ENCODE measurements at places on chromosomes 4 and X.

DNA sequence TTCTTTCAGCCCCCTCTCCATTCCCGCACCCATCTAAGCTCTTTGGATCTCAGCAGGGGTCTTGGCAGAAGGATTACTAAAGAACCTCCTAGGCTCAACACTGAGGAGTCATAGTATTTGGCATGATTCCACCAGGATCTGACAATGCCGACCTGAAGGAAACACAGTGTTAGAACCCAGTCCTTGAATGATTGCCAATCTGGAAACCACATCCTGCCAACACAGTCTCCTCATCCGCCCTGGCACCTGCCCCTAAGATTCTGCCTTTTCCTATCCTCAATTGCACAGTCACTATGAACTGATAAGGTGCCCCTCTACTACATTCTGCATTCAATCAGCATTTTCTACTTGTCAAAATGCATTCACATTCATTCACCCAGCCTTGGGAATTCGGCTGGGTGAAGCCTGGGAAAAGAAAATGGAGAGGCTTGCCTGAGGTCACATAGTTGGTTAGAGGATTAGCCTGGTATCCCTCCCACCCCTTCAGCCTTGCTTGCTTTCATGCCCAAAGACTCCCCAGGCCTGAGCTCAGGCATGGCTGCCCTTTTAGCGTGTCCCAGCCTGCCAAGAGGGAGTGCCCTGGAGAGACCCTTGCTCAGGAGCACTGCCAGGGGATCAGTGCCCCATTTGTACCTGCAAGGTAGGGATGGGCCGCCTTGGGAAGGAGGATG, 2.2 kb upstream of the CLDN2 start:
- no peak for DNase-seq

DNA sequence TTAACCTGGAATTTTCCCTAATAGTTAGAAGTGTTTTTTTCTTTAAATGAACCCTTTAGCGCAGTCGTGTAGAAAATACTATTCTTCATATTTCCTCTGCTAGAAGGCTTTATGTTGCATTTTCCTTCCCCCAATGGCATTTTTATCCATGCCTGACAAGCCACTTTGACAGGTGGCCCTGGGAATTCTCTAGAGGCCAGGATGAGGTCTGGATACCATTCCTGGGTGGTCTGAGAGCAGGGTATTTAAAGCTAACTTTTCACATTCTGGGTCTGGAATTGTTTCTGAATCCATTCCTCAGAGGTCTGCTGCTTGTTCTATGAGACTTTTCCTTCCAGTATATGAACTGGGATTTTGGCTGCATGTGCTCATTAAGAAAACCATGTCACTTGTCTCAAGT, 31.2 kb upstream of the PDGFRA start:
- no peak for DNase-seq

DNA sequence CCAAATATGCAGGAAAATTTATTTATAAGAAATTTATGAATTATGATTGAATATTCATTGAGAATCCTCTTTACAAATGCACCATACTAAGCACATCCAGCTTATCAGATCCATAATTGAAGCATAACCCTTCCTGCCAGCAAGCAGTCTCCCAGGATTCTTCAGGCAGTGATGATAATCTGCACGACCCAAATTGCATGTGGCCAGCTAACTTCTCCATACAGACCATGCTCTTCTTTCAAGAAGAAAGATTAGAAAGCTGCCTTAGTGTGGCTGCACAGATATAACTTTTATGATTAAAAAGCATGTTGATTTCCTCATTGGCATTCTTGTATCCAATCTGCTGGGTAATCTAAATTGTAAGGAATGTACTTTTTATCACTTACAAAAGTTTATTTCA, 3.3 kb upstream of the CBR4 start:
- no peak for DNase-seq

- DNase-seq: no peak
These were observed 687.1 kb upstream of the MAGEB2 start for GRCh38 chrX:29528281-29528680.

GRCh38 chrX:68534691-68535090, 35.8 kb downstream of the YIPF6 start:
- no peak for DNase-seq

- no peak for DNase-seq
These were observed 27.1 kb upstream of the ALB start for GRCh38 chr4:73376976-73377375.

GRCh38 chrX:118352566-118352965, 6.7 kb downstream of the WDR44 start:
- no peak for DNase-seq

All from hematopoietic multipotent progenitor cell treated with erythropoietin and hydrocortisone succinate and interleukin-3 and kit ligand, for 17 days (in vitro differentiated cells).